Activated naive CD8-positive, alpha-beta T cell treated with anti-CD3 and anti-CD28 coated beads for 36 hours (primary cell): ENCODE measurements at places on chromosomes 2 and 18. TPM values are rescaled to one million over a fixed set of nuclear protein-coding genes. Genes with fewer than 3 reads are reported as not detected.

The CAB39 gene
- total RNA-seq: 119 TPM

The GALNT14 gene
- 2.5 TPM for total RNA-seq

DNA sequence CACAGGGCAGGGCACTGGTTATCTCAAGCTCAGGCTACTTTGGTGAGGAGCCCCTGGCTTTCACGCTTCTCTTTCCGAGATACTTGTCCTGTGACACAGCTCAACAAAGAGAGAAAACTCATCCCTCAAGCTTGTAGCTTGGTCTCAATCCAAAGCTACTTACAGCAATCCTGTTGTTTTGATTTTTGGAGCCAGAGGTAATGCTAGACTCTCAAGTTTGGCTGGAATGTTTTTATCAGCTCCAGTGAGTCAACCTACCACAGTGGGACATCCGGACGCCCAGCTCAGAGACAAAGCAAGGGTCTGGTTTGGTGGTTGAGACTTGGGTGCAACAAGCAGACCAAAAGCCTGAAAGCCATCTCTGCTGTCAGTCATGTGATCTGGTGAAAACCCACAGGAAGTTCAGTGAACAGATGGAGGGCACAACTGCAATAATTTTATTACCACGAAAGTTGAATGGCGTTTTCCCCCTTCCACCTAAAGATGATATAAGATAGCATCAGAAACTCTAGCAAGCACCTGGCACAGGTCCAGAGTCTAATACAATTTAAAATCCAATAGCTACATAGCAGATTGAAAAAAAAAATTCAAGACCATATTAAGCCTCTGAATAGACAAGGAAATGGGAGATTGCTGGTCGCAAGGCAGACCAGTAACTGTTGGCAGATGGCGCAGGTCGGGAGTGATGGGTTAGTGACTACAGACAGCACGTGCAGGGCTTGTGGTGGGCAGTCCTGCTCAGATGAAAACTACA is 102.3 kb upstream of the SMAD7 start:
- H3K4me1 ChIP-seq: peaks cover 37% of the 10 kb centered on the region
- H3K36me3 ChIP-seq: peaks cover 24% of the 10 kb centered on the region
- DNase-seq: peak; percentile 6
- H3K27ac ChIP-seq: peak overlapping the region; percentile 51
- no peaks in the 10 kb centered on the region for H3K27me3 ChIP-seq

- DNase-seq: no peak
- no peaks in the 10 kb centered on the region for H3K27me3 ChIP-seq
- H3K36me3 ChIP-seq: no peaks in the 10 kb centered on the region
- H3K4me3 ChIP-seq: no peak overlapping the region
Observed at GRCh38 chr2:8522687-8523086, 159.2 kb upstream of the ID2 start.
